SW 1271 (cell line): ENCODE measurements at places on chromosomes 3 and 15.

DNA sequence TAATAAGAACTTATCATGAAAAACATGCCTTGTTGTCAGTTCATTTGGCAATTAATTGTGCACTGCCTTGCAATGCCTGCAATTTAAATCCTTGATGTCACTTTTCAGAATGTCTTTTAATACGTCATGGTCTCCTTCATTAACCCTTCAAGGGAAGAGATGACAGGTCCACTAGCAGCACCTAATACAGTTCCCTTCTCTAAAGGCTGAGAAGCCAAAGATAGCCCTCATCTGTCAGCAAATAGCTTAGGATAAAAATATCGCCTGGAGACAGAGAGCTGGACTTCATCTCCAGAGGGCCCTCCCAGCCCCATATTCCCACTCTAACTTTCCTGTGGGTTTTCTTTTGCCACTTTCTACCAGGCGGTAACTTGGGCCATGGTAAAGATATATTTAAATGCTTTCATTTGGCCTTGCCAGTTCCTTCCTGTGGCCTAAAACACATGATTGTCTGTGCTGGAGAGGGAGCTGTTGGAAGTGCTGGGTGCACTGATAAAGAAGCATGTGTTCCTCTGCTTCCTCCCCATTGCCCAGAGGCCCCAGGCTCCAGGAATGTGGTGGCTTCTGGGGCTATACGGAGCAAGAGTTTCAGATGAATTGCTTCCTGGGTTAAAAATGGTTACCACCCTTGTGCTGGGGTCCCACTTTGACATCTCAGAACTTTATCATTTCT, 76.3 kb upstream of the UMPS start:
- DNase-seq = no peak

GRCh38 chr3:35987386-35987785, 348.1 kb downstream of the ARPP21 start:
- DNase-seq = no peak

DNA sequence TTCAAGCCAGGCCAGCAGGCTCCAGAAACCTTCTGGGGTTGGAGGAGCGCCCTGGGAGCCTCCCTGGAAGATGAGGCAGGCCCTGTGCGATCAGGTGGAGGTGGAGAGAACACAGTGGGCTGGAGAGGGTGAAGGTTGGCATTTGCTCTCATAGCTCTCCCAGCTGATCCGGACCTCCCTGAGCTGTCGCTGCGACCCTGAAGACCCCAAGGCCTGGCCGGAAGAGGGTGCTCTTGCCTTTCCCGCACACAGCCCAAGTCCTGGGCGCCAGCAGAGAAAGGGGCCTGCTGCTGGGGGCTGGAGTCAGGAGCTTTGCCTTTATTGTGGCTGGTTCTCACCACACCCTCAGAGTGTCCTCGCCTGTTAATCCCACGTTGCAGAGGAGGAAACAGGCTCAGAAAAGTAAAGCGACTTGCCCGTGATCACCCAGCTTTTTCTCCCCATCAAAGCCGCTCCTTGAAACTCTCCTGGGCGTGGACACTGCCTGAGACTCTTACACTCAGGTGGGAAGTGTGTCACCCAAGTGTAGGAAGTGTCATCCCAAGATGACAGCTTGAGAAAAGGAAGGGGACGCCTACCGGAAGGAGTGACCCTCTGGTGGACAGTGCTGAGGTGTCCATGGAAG, 8.6 kb upstream of the RPL29 start:
- no peak for DNase-seq

DNA sequence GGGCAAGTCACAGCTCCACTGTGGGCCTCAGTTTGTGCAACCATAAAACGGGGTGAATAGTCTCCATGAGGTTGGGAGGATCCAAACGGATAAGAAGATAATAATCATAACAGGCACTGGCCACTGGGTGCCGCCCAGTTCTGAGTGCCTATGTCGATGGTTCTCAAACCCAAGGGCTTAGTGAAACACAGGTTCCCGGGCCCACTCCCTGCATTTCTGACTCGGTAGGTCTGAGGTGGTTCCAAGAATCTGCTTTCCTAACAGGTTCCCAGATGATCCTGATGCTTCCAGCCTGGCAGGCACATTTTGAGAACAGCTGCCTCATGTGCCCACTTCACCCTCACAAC, 21.2 kb downstream of the ALS2CL start:
- no peak for DNase-seq
